Activated T-cell treated with anti-CD3 and anti-CD28 coated beads, Interleukin-2, amount 50 U/mL, for 72 hours (primary cell): ENCODE measurements at places on chromosomes 5 and 9. TPM values are rescaled to one million over a fixed set of nuclear protein-coding genes. Genes with fewer than 3 reads are reported as not detected.

- H3K4me3 ChIP-seq: peak overlapping the region; percentile 87
- H3K27me3 ChIP-seq: no peaks in the 10 kb centered on the region
- H3K4me1 ChIP-seq: peaks cover 69% of the 10 kb centered on the region
- no peaks in the 10 kb centered on the region for H3K36me3 ChIP-seq
These were observed 1.9 kb downstream of the RAB24 start for GRCh38 chr5:177301503-177302165.

- DNase-seq: no peak
- no peak overlapping the region for H3K27ac ChIP-seq
- H3K4me3 ChIP-seq: no peak overlapping the region
- H3K4me1 ChIP-seq: no peaks in the 10 kb centered on the region
These were observed 43.8 kb downstream of the SPINK5 start for GRCh38 chr5:148107608-148108007.

The C9orf50 gene
- 0.31 TPM for total RNA-seq

GRCh38 chr9:35490155-35490909 is 421 bp downstream of the RUSC2 start:
- H3K4me1 ChIP-seq: peaks cover 34% of the 10 kb centered on the region
- no peak overlapping the region for H3K27ac ChIP-seq
- peak overlapping the region; percentile 74 for H3K4me3 ChIP-seq
- H3K36me3 ChIP-seq: peaks cover 1% of the 10 kb centered on the region
- H3K27me3 ChIP-seq: peaks cover 21% of the 10 kb centered on the region

The ZDHHC11 gene
- 28.3 TPM for total RNA-seq
